HS-27A (cell line): ENCODE measurements at places on chromosomes 6 and 20.
A peak's percentile ranks its signal among the peaks of the same experiment; 100 is the strongest.

- no peak for DNase-seq
These were observed 42.5 kb upstream of the BMP5 start for GRCh38 chr6:55917751-55918415.

GRCh38 chr20:32397567-32398084, 39.5 kb downstream of the ASXL1 start:
- DNase-seq = no peak

- no peak for DNase-seq
These were observed 377.1 kb downstream of the ADGRB3 start for GRCh38 chr6:69012211-69012610.

DNA sequence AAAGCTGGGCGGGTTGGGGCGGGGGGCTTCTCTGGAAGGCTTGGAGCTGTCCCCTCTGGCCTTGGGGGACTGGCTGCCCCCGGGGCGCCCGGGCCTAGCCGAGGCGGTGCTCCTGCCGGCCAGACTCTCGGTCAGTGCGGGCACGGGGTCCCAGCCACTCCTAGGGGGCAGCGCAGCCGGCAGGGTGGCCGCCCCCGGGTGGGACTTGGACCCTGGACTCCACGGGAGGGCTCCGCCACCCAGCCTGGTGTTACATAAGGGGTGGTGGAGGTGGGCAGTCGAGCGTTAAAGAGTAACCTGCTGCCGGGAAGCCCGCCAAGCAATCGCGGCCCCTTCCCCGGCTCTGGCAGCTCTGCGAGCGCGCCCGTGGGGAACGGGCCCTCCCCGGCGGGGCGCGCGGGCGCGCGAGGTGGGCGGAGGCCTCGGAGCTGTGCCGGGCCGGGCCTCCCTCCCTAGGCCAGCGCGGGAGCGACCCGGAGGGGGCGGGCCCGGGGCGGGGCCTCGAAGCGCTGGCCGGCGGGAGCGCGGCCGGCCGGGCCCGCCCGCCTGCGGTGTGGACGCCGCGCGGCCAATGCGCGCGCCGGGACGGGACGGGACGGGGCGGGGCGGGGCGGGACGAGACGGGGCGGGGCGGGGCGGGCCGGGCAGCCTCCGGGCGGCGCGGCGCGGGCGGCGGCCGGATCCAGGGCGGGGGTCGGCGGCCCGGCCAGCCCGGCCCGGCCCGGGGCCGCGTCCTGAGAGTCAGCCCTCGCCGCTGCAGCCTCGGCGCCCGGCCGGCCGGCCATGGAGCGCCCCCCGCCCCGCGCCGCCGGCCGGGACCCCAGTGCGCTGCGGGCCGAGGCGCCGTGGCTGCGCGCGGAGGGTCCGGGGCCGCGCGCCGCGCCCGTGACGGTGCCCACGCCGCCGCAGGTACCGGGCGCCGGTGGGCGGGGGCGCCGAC, at the start of gene SLC2A4RG:
TSS of gene SLC2A4RG (plus strand) at position 647 of the 940 bp plus-strand sequence. CDS start at position 784, 137 bp downstream.
- DNase-seq = no peak

DNA sequence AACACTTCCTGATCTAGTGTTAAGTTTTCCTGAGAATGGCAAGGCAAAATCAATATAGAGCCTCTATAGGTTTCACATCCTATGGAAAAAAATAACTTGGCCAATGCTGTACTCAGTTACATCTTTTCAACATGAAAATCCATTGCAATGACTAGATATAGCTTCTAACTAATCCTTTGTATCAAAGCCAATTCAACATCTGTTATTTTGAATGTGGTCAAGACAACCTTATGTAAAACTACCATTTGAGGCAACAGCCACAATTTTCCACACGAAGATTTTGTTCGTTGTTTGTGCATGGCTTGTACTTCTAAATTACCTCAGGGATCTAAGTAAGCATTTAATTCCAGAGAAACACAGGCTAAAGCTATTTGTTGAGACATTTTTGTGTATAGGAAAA, 637.8 kb upstream of the EYS start:
- DNase-seq = no peak

GRCh38 chr6:166525567-166525966, 60.9 kb downstream of the RAMACL start:
- no peak for DNase-seq

DNA sequence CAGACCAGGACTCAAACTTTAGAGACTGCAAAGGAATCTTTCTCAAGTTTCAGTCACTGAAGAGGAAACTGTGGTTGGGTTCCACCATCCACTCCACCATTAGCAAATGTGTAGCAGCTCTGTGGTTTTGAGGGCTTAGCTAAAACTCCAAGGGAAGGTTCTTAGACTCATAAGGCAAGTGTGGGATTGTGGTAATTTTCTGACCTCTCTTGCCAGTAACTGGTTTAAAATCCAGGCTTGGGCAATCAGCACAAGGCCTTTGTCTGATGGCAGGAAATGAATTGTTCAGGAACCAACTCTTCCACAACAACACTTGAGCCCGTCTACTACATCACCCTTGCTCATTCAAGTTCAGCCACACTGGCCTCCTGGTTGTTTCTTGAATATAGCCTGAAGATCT, 68.6 kb upstream of the FBXL4 start:
- no peak for DNase-seq

DNA sequence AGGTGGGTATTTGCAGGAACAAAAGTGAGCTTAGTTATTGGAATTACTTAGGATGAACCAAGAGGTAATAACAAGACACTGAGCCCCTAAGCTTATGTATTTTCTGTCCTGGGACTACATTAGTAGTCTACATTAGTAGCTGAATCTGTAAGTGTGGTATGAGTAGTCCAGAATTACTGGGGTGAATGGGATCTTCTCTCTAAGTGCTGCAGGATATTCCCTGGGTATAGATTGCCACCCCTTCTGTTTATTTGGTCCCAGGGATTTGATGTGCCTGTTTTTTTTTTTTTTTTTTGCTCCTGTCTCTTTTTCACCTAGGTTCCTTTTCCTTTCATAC, 5.9 kb downstream of the CD2AP start:
- DNase-seq = no peak

DNA sequence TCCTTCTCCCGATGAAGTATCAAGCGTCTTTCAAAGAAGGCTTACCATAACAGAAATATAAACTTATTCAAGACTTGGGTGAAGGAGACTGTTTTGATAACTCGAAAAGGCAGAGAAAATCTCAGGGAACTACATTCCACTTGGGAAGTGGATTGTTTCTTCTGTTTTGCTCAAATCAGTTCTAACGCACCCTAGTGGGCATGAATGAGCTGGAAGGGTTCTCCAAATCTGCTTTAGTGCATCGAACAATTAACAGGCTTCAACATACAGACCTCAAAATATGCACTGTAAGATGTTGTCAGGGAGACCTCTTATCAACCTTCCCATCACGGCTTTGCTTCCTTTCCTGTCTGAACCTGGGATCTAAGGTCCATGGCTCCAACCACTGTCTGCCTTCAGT, 392.5 kb downstream of the CD83 start:
- DNase-seq = no peak

- no peak for DNase-seq
These were observed 27.7 kb upstream of the CARMIL1 start for GRCh38 chr6:25251426-25251825.

GRCh38 chr6:28211840-28212509, 13.1 kb upstream of the ZSCAN9 start:
- no peak for DNase-seq

- DNase-seq = no peak
These were observed 33.5 kb upstream of the SYNCRIP start for GRCh38 chr6:85676086-85676729.

DNA sequence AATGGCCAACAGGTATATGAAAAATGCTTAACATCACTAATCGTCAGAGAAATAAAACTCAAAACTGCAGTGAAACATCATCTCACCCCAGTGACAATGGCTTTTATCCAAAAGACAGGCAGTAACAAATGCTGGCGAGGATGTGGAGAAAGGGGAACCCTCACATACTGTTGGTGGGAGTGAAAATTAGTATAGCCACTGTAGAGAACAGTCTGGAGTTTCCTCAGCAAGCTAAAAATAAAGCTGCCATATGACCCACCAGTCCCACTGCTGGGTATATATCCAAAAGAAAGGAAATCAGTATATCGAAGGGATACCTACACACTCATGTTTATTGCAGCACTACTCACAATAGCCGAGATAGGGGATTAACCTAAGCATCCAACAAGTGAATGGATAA, 23.4 kb upstream of the INSM1 start:
- DNase-seq = no peak

- DNase-seq = no peak
These were observed 125.2 kb downstream of the KIF6 start for GRCh38 chr6:39599973-39600372.

DNA sequence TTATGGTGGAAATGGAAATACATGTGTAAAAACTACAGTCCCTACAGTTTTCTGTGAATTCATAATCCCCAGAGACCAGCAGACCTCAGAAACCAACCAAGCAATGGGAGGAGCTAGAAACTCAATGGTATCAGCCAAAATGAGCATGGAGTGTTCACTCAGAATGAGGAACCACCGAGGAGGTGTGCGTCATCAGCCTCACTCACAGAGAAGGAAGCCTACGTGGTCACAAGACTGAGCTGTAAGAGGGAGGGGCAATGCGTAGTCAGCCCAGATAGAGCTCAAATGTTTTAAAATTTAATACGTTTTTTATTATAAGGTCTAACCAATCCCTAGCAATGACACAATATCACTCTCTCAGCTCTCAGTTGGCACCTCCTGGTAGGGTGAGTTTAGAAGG, 17.4 kb downstream of the MYLK4 start:
- DNase-seq = no peak

DNA sequence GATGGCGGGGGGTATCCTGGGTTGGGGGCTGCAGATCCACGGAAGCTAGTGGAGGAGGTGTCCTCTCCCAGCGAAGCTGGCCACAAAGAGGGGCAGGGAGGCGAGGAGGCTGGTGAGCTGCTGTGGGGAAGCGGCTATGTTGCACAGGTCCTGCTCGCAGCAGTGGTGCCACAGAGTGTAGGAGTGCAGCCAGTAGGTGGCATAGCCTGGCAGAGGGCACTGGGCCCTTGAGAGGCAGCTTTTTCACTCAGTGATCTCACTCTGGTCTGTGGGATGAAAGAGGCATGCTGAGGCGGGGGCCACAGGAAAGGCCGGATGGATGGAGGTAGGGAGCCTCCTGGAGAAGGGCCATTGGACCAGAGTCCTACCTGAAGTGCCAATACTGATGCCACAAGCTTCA, 2.9 kb upstream of the LY6G6D start:
- no peak for DNase-seq

- no peak for DNase-seq
These were observed 68.6 kb downstream of the SYNJ2 start for GRCh38 chr6:158050107-158050735.

- DNase-seq = peak; percentile 76
These were observed 121.0 kb downstream of the BCAS1 start for GRCh38 chr20:53949319-53949839.

DNA sequence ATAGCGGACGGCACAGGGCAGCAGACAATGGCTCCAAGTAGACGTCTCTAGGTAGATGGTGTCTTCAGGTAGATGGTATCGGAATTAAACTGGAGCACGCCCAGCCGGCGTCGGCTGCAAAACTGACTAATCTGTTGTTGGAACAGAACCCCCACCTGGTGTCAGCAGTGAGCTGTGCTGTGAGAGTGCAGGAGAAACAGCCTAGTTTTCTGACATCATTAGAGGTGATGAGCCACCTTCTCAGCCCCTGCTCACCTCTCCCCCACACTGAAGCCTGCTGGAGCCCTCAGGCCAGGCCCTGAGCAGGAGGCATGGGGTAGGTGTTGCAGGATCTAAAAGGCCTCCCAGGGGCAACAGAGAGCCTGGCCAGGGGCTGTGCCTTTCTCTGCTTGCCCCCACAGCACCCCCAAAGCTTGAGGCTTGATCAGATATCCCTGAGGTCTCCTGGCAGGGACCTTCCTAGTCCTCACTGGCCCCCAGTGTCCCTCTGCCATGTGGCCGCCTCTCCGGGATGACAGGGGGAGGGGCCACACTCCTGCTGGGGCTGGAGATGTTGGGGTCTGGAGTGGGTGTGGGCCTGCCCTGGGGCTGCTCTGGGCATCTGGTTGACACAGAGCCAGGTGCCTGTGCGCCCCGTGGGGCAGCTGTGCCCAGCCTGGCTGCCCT, 6.9 kb upstream of the HELZ2 start:
- DNase-seq = no peak

GRCh38 chr6:101417900-101418299, 24.4 kb downstream of the GRIK2 start:
- no peak for DNase-seq

DNA sequence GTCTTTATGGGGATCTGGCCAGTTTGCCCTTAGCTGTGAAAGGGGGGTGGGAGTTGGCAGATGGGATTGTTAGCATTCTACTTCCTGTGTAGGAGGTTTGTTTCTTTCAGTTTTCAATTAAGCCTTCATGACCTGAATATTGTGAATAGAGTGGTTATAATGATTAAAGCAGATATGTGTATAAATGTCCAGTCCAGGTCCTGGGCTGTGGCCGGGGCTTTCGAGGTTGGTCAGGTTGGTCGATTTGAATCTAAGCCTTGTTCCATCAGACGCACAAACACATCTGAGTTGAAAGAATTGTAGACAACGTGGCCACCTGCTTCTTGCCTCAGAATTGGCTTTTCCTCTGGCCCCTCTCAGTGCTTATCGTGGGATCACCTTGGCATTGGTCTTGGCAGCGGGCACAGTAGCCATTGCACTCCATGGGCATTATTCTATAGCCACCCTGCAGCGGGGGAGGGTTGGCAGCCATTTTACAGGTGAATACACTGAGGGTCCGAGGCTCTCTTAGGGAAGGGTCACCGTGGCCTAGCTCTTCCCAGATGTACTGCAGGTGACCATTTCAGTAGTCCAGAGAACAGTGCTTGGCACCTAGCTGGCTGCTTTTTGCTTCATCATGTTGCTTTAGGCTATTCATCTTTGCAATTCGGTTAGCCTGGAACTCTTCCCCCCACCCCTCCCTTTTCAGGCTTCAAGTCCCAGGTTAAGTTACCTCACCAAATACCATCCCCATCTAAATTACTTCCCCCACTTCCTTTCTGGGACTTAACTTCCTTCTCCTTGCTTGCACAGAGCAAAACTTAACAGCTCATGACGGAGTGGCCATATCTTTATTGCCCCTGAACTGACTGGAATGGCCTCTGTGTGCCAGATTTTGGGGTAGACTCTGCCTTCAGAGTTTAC, 1.1 kb downstream of the RNF114 start:
- no peak for DNase-seq

GRCh38 chr6:88870717-88871330, 92.6 kb downstream of the RNGTT start:
- DNase-seq = no peak

- no peak for DNase-seq
These were observed 37.2 kb downstream of the SCML4 start for GRCh38 chr6:107786709-107787588.

GRCh38 chr6:101433141-101433540, 39.6 kb downstream of the GRIK2 start:
- DNase-seq = no peak

- DNase-seq = no peak
These were observed 9.8 kb upstream of the ZFP64 start for GRCh38 chr20:52201395-52201794.

GRCh38 chr20:36246401-36246800, 10.1 kb downstream of the AAR2 start:
- no peak for DNase-seq

DNA sequence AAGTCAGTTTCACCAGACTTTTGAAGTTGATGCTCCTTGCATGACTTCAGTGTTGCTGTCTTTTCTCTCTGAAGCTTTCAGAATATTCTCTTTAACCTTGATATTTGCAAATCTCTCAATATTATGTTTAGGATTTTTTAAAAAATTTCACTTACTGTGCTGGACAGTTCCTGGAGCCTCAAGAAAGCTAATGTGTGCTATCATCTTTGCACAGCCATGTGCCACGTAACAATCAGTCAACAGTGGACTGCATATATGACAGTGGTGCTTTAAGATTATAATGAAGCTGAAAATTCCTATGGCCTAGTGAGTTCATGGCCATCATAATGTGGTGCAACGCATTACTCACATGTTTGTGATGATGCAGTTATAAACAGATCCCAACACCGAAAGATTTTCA, 59.1 kb upstream of the OGFRL1 start:
- DNase-seq = no peak

GRCh38 chr20:37277253-37277593, 12.2 kb upstream of the MANBAL start:
- DNase-seq = no peak
